ENCODE measurements at places on chromosomes 11 and 22.

DNA sequence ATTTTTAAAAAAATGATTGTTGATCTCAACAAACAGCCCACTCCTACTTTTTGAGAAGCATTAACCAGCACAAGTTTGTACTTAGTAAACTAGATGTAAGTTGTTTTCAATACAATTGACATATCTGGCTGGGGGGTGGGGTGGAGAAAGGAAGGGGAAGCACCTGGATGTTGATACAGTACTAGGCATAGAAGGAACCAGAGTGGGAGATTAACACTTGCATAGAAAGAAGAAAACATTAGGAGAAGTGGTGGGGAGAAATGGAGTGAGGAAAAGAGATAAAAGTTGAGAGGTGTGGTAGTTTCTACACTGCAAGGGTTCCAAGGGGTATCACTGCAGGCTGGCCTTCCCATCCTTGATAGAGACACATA, 10.6 kb upstream of the GAB2 start:
- DNase-seq: no peak

DNA sequence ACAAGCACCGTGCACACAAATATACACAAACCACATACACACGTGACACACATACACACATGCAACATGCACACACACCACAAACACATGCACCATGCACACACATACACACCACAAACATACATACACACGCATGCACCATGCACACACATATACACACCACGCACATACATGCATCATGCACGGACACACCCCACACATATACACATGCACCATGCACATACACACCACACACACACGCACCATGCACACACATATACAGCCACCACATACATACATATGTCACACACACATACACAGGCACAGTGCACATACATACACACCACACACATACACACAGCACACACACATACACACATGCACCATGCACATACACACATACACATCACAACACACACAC, 12.7 kb upstream of the B4GALNT4 start:
- no peak for DNase-seq

GRCh38 chr11:119403021-119403420, 20.0 kb downstream of the THY1 start:
- no peak for DNase-seq

DNA sequence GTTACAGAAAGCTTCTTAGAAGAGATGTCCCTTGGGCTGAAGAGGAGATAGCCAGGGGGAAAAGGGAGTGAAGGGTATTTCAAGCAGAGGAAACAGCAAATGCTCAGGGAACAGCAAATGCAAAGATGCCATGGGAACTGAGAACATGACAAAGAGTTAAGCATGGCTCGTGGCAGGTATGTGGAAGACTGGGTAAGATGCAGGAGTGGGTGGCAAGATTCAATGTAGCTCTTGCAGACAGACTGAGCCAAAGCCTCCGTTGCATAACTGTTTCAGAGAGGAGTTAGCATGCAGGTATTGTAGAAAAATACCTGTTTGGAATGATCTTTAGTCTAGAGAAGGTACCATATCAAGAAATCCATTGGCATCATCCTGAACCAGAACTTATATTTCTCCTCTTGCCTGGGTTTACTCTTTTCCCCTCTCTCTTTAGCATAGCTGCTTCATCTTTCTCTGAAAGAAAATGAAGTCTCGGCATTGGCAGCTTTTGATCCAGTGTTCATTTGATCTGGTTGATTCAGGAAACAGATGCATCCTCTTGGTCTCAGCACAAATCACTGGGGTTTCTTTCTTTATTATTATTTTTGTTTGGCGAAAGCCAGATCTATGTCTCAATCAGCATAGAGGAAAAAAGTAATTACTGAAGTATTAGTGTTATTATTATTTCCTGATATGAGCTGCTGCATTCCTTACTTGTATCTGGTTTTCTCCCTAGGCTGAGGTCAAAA, 41.7 kb upstream of the NUP160 start:
- no peak for DNase-seq

- DNase-seq: no peak
Observed at GRCh38 chr22:36257948-36258670, 5.2 kb downstream of the APOL1 start.

DNA sequence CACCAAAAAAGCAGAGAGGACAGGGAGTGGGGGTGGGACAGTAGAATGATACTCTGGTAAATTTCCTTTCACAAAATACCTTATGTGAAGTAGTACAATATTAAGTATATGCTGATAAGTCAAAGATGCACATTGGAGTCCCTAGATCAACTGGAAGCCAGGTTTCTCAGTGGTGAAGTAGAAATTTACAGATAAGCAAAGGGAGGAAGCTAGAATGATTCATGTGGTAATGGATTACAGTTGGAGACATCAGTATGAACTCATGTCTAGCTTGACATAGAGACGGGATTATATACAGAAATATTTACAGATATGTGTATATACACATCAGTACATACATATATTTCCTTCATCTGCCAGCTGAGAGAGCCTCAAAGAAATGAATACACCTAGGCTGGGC, 21.5 kb downstream of the PLEKHB1 start:
- no peak for DNase-seq

- DNase-seq: no peak
Observed at GRCh38 chr11:40139536-40139935, 1319.9 kb downstream of the LRRC4C start.

GRCh38 chr11:121153472-121153871, 52.4 kb downstream of the TECTA start:
- no peak for DNase-seq

DNA sequence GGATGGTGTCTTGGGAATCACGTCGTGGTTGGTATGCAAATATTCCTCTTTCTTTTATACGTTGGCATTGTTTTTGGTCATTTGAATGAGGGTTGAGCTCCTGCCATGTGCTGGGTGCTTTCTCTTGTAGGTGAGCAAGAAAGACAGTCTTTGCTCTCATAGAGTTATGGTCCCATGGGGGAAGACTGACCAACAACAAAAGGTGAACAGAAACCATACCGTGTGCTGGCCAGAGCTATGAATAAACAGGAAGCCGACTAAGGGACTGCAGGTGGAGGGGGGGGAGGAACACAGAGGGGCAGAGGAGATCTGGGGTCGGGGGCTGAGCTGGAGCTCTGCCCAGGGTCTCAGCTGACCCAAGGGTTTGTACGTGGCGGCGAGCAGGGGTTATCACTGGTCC, 245.3 kb downstream of the CTTN start:
- no peak for DNase-seq

GRCh38 chr11:117824571-117825537, at the start of gene FXYD2:
Gene FXYD2 (minus strand): TSS chr11:117824744. CDS start chr11:117824678, 66 bp downstream.
- no peak for DNase-seq

- no peak for DNase-seq
Observed at GRCh38 chr22:29331658-29332300, 16.3 kb upstream of the RASL10A start.

- no peak for DNase-seq
Observed at GRCh38 chr11:75770102-75770501, 1.5 kb downstream of the DGAT2 start.

DNA sequence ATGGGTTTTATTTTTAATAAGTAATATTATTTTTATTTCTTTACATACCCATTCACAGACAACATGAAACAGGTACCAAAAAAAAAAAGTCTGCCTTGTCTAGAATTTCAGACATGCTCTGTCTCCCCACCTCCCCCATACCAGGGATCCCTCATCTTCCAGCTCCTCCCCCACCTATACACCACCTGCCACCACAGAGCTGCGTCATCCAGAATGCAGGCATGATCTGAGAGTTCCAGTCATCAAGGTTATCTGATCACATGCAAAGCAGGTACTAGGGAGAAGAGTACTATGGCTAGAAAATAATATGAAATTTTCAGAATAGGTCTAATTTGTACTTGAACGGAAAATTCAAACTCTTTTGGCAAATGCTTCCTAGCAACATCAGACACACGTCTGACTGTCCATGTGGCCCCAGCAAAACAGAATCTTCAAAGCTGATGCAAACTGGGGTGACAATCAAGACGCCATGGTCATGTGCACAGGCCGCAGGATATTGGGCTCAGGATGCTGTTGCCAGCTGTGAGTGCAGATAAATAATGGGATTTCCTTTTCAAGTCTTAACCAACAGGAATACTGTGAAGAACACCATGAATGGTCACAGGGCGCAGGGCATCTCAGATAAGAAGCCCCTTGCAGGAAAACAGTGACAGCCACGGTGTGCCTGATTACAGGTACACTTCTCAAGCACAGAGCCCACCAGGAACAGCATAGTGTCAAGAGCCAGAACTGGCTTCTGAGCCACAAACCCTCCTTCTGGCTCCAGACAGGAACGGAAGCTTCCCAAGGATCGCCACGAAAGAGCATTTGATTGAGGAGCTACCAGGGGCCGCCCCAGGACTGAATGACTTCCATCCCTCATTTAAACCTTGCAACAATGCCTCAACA, 169.5 kb downstream of the EFCAB6 start:
- no peak for DNase-seq

DNA sequence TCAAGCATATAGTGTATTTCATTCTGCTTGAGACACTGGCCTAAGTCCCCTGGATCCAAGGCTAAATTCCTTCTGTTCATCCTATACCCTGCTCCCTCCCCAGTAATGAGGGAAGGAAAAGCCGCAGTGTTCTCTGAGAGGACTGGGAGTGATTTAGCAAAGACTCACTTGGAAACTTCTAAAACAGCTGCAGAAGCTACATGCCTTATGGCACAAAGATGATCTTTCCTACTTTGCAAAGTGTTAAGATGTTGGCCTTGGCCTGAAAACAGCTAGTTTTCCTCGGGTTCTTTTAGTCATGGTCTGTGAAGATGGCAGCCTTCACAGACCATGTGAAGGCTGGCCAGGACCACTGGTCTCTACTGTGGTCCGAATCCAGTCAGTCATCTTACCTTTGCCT, 65.7 kb downstream of the ABTB2 start:
- no peak for DNase-seq

DNA sequence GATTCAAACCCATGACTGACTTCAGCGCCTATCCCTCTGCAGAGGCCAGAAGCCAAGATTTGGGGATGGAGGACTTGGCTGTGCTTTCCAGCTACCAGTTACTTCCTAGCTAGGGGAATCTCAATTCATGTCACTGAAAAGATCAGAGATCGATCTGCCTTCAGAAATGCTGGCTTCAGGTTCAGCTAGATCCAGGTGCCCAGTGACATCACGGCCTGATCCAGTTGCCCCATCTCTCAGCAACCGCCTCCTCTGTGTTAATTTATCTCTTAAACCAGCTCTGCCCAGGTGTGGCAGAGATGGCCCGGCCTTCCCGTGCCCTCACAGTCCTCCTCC, 24.2 kb downstream of the CYTH4 start:
- DNase-seq: no peak

DNA sequence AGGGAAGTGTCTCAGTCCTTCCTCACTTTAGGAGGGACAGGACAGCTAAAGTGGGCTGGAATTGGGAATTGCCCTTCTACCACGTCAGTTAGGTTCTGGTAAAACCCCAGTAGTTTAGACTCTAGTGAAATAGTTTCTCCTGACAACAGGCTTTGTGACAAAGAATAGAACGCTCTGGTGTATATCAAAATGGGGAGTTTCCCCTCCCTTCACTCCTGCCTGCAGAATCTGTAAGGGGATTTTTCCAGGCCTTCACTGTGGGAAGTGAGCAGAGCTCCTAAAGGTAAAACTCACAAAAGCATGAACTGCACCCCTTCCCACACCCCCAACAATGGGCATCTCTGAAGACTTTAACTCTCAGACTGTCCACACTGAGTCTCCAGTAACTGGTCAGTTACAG, 460.9 kb upstream of the LRRC4C start:
- DNase-seq: no peak

DNA sequence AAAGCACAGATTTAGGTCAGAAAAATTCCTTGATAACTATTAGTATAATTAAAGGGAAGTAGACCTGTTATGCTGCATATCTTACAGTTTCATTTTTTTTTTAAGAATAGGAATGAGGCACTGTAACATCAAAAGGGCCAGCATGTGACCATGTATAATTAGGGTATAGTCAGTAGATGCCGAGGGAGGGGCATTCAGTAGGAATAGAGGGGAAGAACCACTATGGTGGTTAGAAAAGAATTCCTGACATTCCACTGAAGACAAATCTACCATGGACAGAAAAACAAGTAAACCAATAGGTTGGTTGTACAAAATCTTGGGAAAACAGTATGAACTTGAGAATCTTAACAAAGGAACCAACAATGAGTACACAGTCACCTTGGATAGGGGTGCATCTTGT, 78.4 kb upstream of the CCDC179 start:
- DNase-seq: no peak

GRCh38 chr11:70544774-70545609, 146.7 kb downstream of the CTTN start:
- no peak for DNase-seq

DNA sequence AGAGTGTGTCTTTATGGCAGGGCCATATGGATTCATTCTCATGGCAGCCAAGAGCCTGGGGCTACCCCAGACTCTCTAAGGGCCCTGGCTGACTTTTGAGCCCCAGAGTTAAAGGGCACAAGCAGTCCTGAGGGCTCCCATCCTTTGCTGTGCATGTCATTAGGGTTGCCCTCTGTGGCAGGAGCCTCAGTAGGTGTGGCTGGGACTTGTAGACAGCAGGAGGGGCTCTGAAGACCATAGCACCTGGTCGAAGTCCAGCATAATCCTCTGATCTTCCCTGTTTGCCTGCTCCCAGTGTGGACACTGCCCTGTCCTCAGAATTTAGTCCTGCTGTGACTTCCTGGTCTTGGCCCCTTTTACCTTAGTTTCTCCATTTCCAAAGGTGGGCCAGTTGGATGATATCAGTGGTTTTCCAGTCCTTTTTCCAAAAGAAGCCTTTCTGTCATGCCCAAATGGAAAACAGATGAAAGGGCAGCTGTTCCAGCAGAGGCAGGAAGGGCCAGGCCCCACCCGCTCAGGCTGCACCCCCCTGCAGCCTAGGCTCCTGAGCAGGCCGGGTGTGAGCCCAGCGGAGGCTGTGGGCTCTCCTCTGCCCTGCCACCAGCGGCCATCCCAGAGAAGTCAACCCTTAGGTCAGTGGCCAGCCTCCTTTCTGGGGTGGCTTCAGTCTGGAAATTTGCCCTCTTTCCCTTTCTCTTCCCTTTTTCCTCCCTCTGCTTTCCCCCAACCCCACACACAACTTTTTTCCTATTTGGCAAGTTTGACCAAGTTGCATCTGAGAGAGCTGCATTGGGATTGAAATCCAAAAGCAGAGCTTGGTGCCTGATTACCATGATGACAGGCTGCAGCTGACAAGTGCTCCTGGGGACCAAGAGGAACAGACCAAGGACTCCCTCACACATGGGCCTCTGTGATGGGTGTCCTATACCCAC, 32.8 kb upstream of the SUSD2 start:
- no peak for DNase-seq

DNA sequence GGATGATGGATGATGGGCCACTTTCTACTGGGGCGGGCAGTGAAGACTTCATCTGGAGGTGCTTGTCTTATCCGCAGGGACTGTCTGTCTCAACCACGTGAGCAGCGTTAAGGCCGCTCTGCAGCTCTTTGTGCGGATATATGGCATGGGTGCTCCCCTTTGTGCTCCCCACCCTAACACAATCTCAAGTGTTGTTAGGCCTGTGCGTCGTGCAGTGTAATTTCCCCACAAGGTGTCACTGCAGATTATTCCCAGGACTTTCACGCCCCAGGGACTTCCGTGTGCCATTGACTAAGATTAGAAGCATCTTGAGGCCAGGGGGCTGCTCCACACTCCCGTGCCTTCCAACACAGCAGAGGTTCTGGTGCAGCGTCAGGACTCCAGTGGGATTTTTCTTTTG, 65.3 kb downstream of the TBC1D22A start:
- no peak for DNase-seq
